Caco-2 (cell line): ENCODE measurements at places on chromosomes 16 and 17. TPM values are rescaled to one million over a fixed set of nuclear protein-coding genes. Genes with fewer than 3 reads are reported as not detected.

Gene MRPS7
- 123 and 125 TPM in 2 replicates for total RNA-seq

- no peak for DNase-seq
- H3K4me3 ChIP-seq, result no peak overlapping the region
- H3K4me1 ChIP-seq, result no peaks in the 10 kb centered on the region
- H3K27me3 ChIP-seq, result no peaks in the 10 kb centered on the region
- no peak overlapping the region for H3K27ac ChIP-seq
- no peaks in the 10 kb centered on the region for H3K36me3 ChIP-seq
Measured at GRCh38 chr17:44795928-44796327, 34.2 kb downstream of the GJC1 start.

DNA sequence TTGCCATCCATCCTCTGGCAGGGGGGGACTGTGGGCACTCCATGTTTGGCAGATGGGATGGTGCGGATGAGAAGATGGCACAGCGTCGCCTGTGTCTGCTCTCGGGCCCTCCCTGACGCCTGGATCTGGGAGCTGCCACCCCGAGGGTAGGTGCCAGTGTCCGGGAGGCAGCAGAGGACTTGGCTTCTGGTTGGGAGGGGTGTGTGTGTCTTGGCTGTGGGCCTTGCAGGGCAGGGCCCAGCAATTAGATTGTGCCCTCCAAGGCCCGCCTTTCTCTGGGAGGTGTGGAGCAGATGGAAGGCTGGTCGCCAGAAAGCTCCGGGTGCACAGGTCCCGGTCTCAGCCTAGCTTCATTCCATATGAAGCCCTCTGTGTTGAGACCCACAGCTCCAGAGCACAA, 1.4 kb downstream of the RAP1GAP2 start:
- no peaks in the 10 kb centered on the region for H3K4me1 ChIP-seq
- no peak overlapping the region for H3K27ac ChIP-seq
- H3K27me3 ChIP-seq, result no peaks in the 10 kb centered on the region
- no peak overlapping the region for H3K4me3 ChIP-seq
- H3K36me3 ChIP-seq, result no peaks in the 10 kb centered on the region

- no peaks in the 10 kb centered on the region for H3K36me3 ChIP-seq
- no peak overlapping the region for H3K27ac ChIP-seq
- no peaks in the 10 kb centered on the region for H3K27me3 ChIP-seq
- no peaks in the 10 kb centered on the region for H3K4me1 ChIP-seq
- H3K4me3 ChIP-seq, result no peak overlapping the region
Measured at GRCh38 chr17:13365331-13365730, 236.4 kb downstream of the HS3ST3A1 start.

- H3K27ac ChIP-seq, result peak overlapping the region; percentile 81
- peaks cover 39% of the 10 kb centered on the region for H3K4me1 ChIP-seq
- no peaks in the 10 kb centered on the region for H3K27me3 ChIP-seq
- H3K4me3 ChIP-seq, result peak overlapping the region; percentile 71
- peaks cover 2% of the 10 kb centered on the region for H3K36me3 ChIP-seq
- DNase-seq, result no peak
Measured at GRCh38 chr17:38702916-38703741, 1.9 kb upstream of the MLLT6 start.

GRCh38 chr16:77939968-77940367, 82.4 kb upstream of the CLEC3A start:
- H3K36me3 ChIP-seq, result no peaks in the 10 kb centered on the region
- H3K27me3 ChIP-seq, result no peaks in the 10 kb centered on the region; the same call in 1 of the 2 replicates
- no peak overlapping the region for H3K27ac ChIP-seq
- H3K4me1 ChIP-seq, result no peaks in the 10 kb centered on the region

- DNase-seq, result no peak
- H3K36me3 ChIP-seq, result peaks cover 8% of the 10 kb centered on the region
- H3K4me3 ChIP-seq, result no peak overlapping the region
Measured at GRCh38 chr17:17086585-17086984, 44.3 kb downstream of the MPRIP start.

- peak; percentile 47 for DNase-seq
- H3K4me3 ChIP-seq, result no peak overlapping the region
- H3K27me3 ChIP-seq, result no peaks in the 10 kb centered on the region
- no peaks in the 10 kb centered on the region for H3K4me1 ChIP-seq
- H3K36me3 ChIP-seq, result no peaks in the 10 kb centered on the region
Measured at GRCh38 chr17:58960068-58960467, 146.6 kb downstream of the TRIM37 start.

- H3K36me3 ChIP-seq, result no peaks in the 10 kb centered on the region
- DNase-seq, result no peak
Measured at GRCh38 chr17:48544349-48545021, 424 bp downstream of the HOXB2 start.

- peaks cover 3% of the 10 kb centered on the region; the same call in 1 of the 2 replicates for H3K36me3 ChIP-seq
- H3K27me3 ChIP-seq, result no peaks in the 10 kb centered on the region
- H3K4me3 ChIP-seq, result no peak overlapping the region
- DNase-seq, result no peak
Measured at GRCh38 chr17:49832840-49833599, 14.8 kb downstream of the TAC4 start.

GRCh38 chr16:53131363-53132071, 76.7 kb downstream of the CHD9 start:
- peak overlapping the region; percentile 81 for H3K27ac ChIP-seq
- peak; percentile 60 for DNase-seq
- H3K36me3 ChIP-seq, result no peaks in the 10 kb centered on the region
- peaks cover 28% of the 10 kb centered on the region for H3K4me1 ChIP-seq
- H3K27me3 ChIP-seq, result no peaks in the 10 kb centered on the region
- peak overlapping the region; percentile 98 for H3K4me3 ChIP-seq

- H3K4me1 ChIP-seq, result no peaks in the 10 kb centered on the region; the same call in 1 of the 2 replicates
- DNase-seq, result no peak
- no peak overlapping the region for H3K27ac ChIP-seq
- no peak overlapping the region for H3K4me3 ChIP-seq
- no peaks in the 10 kb centered on the region for H3K36me3 ChIP-seq
- no peaks in the 10 kb centered on the region for H3K27me3 ChIP-seq
Measured at GRCh38 chr17:43808076-43808475, 24.9 kb downstream of the MPP3 start.

GRCh38 chr17:45756266-45756991, 27.7 kb upstream of the CRHR1 start:
- DNase-seq, result no peak
- no peak overlapping the region for H3K4me3 ChIP-seq
- H3K4me1 ChIP-seq, result no peaks in the 10 kb centered on the region
- H3K27me3 ChIP-seq, result no peaks in the 10 kb centered on the region

Gene ATP1B2
- total RNA-seq, result 0.11 and 0.14 TPM in 2 replicates

Gene KRT15
- 5.3 and 10.5 TPM in 2 replicates for total RNA-seq

- no peaks in the 10 kb centered on the region for H3K36me3 ChIP-seq
- no peak for DNase-seq
- H3K27me3 ChIP-seq, result no peaks in the 10 kb centered on the region
- H3K27ac ChIP-seq, result no peak overlapping the region
- H3K4me3 ChIP-seq, result no peak overlapping the region
Measured at GRCh38 chr17:66307257-66307656, 4.8 kb downstream of the PRKCA start.

Gene ZNF319
- 13.3 and 16.3 TPM in 2 replicates for total RNA-seq

Gene SYNGR3
- 2.9 and 3.3 TPM in 2 replicates for total RNA-seq

Gene PLA2G10
- 1.00 and 1.4 TPM in 2 replicates for total RNA-seq

Gene TAT
- total RNA-seq, result not detected in 2 replicates

Gene RNF222
- total RNA-seq, result not detected in 2 replicates

Gene PIP4K2B
- total RNA-seq, result 39.6 and 42.3 TPM in 2 replicates

GRCh38 chr16:21194771-21195301, 16.5 kb downstream of the ZP2 start:
- H3K4me1 ChIP-seq, result no peaks in the 10 kb centered on the region
- DNase-seq, result no peak
- no peaks in the 10 kb centered on the region; the same call in 1 of the 2 replicates for H3K27me3 ChIP-seq
- H3K27ac ChIP-seq, result no peak overlapping the region

DNA sequence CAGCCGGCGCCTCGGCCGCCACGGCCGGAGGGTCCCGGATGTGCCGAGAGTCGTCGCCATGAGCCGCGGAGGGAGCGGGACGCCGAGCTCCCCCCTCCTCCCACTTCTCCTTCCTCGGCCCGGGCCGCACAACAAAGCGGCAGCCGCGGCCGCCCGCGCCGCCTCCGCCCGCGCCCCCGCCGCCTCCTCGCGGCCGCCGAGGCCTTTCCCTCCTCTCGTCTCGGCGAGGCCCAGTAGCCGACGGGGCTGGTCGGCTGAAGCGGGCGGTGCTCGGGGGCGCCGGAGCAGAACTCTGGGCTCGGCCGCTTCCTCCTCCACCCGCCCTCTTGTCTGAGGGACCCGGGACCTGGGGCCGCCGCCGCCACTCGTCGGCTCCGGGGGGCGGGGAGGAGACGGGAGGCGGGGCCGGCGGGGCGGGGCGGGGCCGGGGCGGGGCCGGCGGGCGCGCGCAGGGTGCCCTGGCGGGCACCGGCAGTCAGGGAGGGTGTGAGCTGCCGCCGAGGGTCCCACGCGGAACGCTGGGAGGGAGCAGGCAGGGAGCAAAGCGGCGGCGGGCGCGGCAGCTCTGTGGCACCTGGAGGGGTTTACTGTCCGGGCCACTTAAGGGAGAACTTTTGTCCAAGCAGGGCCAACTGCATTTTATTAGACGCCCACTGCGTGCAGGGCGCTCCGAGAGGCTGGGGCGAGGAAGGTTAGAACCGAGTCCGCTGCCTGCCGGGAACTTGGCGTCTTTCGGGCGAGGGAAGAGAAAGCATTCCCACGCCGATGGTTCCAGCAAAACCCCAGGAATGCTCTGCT, at the start of gene SMURF2:
SMURF2 (minus strand) TSS at position 332 of the 798 bp plus-strand sequence. CDS start 427 bp downstream, outside the sequence.
- no peaks in the 10 kb centered on the region for H3K27me3 ChIP-seq
- peak within 1 kb of the TSS; percentile 95 for H3K27ac ChIP-seq
- peak within 1 kb of the TSS; percentile 88 for H3K4me3 ChIP-seq
- H3K4me1 ChIP-seq, result no peaks in the 10 kb centered on the region
- no peaks in the 10 kb centered on the region for H3K36me3 ChIP-seq

Gene KRTAP2-2
- total RNA-seq, result not detected in 2 replicates

Gene CD300LB
- not detected in 2 replicates for total RNA-seq

DNA sequence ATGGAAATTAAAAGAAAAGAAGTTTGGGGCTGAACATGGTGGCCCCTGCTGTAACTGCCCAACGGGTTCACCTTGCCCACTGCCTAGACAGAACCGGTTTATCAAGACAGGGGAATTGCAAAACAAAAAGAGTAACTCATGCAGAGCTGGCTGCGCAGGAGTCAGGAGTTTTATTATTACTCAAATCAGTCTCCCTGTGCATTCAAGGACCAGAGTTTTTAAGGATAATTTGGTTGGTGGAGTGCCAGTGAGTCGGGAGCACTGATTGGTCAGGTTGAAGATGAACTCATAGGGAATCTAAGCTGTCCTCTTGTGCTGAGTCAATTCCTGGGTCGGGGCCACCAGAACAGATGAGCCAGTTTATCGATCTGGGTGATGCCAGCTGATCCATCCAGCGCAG, 4.4 kb upstream of the SCPEP1 start:
- peaks cover 21% of the 10 kb centered on the region for H3K4me1 ChIP-seq
- H3K27me3 ChIP-seq, result no peaks in the 10 kb centered on the region
- no peaks in the 10 kb centered on the region for H3K36me3 ChIP-seq
- DNase-seq, result peak; percentile 57
- no peak overlapping the region for H3K27ac ChIP-seq

Gene TERB1
- not detected in 2 replicates for total RNA-seq

DNA sequence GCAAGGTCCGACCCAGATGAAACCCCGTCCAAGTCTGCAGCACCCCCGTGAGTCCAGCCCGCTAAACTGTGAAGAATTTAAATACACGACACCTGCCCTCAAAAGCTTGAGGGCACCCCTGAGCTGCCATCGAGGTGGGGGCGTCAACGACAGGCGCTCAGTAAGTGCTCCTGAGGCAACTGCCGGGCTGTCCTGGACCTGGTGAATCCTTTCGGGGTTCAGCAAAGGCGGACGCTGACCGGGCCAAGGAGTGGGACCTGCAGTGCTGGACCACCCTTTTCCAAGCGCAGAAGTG, 512 bp upstream of the ENDOV start:
- H3K36me3 ChIP-seq, result peaks cover 1% of the 10 kb centered on the region; the same call in 1 of the 2 replicates
- DNase-seq, result no peak
- H3K27ac ChIP-seq, result peak overlapping the region; percentile 90
- H3K27me3 ChIP-seq, result no peaks in the 10 kb centered on the region

Gene ABCA8
- total RNA-seq, result 0.32 and 0.91 TPM in 2 replicates

Gene ST6GALNAC1
- total RNA-seq, result 1.6 and 1.7 TPM in 2 replicates

- H3K4me3 ChIP-seq, result no peak overlapping the region
- DNase-seq, result no peak
- H3K27ac ChIP-seq, result no peak overlapping the region
- H3K36me3 ChIP-seq, result no peaks in the 10 kb centered on the region
Measured at GRCh38 chr17:45729294-45729907, 54.7 kb upstream of the CRHR1 start.

GRCh38 chr16:75048530-75048929, 49.7 kb downstream of the ZNRF1 start:
- no peaks in the 10 kb centered on the region for H3K27me3 ChIP-seq
- H3K27ac ChIP-seq, result no peak overlapping the region
- DNase-seq, result no peak
- H3K4me3 ChIP-seq, result no peak overlapping the region
- no peaks in the 10 kb centered on the region for H3K4me1 ChIP-seq

GRCh38 chr17:36979565-36979941, 30.8 kb downstream of the AATF start:
- DNase-seq, result no peak
- no peaks in the 10 kb centered on the region for H3K27me3 ChIP-seq
- no peaks in the 10 kb centered on the region for H3K36me3 ChIP-seq
- no peaks in the 10 kb centered on the region for H3K4me1 ChIP-seq
- H3K27ac ChIP-seq, result no peak overlapping the region

DNA sequence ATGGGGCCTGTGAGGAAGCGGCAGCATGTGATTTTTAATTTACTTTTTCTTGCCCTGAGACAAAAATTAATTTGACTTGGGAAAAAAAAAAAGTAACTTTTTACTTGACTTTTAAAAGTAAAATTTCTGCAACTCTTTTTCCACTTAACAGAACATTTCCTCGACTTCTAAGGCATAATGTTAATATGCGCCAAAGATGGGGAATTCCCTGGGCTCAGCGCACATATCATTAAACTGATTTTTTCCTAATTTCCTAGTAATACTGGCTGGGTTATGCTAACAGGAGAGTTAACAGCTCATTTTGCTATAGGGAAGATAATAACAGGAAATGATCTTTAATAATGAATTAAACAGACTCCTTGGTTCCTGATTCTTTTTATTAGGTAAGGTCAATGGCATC, 120.6 kb upstream of the CDH5 start:
- no peaks in the 10 kb centered on the region for H3K27me3 ChIP-seq
- H3K4me3 ChIP-seq, result no peak overlapping the region
- H3K4me1 ChIP-seq, result peaks cover 5% of the 10 kb centered on the region; the same call in 1 of the 2 replicates
- no peaks in the 10 kb centered on the region for H3K36me3 ChIP-seq
- no peak for DNase-seq
- H3K27ac ChIP-seq, result no peak overlapping the region

DNA sequence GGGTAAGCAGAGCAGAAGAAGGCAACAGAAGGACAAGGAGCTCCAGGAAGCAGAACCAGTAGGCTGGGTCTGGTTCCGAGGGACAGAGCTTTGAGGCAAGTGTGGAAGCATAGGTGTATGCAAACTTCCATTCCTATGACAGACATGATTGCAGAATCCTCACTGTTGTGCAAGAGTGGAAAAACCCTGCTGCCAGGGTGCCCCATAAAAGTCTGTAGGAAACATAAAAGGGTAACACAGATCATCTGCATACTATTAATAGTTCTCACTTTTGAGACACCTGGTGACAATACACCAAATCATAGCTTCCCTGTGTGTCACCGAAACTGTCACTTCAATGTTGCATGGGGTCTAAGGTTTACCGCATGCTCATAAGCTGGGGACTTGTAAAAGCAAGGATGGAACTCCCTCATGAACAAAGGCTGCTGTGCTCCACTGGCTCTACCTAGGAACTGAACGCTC, 39.7 kb downstream of the ARHGAP17 start:
- DNase-seq, result no peak
- peak overlapping the region; percentile 60 for H3K27ac ChIP-seq
- H3K4me1 ChIP-seq, result peaks cover 33% of the 10 kb centered on the region
- peaks cover 2% of the 10 kb centered on the region for H3K36me3 ChIP-seq

Gene FZD2
- total RNA-seq, result 36.4 and 39.5 TPM in 2 replicates
